Activated CD8-positive, alpha-beta memory T cell treated with anti-CD3 and anti-CD28 coated beads for 1 hour (primary cell): ENCODE measurements at places on chromosomes 6 and 20.

- no peak for DNase-seq
Observed at GRCh38 chr20:8346700-8347270, 214.7 kb downstream of the PLCB1 start.

DNA sequence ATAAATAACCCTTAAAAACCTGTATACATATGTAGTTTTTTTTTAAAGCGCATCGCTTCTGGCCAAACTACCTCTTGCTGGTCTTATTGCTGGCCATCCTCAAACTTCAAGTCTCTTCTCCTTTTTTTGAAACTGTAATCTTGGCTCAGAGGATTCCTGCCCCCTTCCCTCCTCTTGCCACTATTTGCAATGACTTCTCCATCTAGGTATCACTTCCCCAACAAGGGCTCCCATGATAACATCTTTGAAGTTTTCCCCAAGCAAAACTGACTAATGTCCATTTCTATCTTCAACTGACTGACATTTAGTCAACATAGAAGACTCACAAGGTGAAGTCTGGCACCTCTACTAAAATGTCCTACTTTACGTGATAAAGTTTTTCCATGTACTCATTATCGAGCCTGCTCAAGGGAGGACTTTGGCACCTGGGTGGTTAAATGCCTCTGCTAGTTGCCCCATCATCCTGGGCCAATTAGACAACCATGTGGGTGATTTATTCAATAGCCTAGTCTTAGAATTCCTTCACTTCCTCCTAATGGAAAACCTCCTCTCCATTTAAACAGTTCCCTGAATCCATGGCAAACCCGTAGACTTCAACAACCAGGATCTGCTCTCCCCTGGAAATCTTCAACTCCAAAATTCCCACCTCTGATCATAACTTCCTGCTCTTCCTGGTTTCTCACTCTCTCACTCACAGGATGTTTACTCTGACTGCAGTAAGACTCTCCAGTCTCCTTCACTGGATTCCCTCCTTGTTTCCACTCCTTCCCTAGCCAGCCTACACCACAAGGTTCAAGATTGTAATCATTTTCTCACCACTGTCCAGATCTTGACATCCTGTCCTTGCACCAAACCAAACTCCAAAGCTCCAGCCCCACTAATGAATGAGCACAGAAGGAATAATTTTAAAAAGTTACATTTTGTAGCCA, 9.4 kb upstream of the PLAGL1 start:
- DNase-seq: no peak

DNA sequence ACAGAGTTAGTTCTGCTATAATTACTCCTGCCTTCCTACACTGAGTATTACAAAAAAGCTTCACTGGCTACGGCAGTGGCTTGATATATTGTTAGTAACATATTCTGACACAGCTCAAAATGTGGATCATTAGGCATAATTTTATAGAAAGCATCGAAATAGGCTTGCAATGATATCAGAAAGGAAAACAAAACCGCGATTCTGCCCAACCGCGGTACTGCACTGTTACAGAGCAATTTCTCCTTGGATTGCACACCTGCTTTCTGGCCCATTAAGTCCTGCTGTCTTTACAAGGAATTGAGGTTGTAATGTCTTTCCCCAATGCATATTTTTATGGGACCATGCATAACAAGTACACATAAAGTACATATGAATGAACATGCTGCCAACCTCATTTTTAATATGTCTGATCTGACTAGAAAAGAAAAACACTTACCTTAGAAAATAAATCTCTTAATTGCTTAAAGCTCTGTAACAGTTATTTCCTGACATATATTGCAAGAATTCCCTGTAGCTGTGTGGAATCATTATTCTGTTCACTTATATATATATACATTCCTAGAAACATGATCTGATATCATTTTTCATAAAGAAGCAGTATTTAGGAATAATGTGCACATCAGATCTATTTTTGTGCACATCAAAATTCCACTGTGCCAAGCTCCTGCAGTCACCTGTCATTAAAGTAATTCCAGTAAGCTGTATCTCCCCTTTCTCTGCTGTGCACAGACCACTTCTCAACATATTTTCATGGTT, 763.9 kb downstream of the HACE1 start:
- DNase-seq: no peak

DNA sequence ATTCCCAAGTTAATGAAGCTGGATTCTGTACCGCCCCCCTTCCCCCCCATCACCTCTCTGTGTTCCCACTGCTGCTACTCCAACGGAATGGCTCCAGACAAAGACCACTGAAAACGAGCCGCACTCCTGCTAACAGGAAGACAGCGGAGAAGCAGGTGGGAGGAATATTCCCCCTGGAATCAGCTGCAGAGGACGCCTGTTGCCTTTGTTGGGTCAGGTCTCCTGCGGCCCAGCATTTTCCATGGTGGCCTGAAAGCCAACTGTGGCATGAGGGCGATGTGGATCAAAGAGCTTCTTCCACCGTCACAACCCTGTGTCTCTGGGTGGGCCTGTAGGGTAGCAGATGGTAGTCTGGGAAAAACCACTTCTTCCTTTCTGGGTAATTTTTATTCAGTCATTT, 16.8 kb downstream of the AAR2 start:
- DNase-seq: no peak

- no peak for DNase-seq
Observed at GRCh38 chr6:149081281-149081680, 236.2 kb upstream of the TAB2 start.

DNA sequence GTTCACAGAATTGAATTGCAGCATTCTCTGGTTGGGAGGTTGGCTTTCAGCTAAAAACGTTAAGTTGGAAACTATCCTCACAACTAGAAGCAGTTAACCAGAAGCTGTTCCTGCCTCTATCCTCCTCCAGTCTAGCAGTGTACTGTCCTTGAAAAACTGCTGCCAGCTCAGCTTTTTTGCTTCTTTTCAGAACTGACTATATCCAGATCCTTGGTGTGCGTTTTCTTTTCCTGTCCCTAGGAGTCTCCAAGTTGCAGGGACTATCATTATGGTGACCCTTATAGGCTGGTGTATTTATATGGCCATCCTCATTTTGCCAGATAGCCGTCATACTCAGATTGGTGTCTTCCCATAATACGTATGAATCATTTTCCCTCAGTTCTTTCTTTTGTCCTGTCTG, 5.5 kb downstream of the ITCH start:
- no peak for DNase-seq

- DNase-seq: no peak
Observed at GRCh38 chr6:28729501-28730402, 194.0 kb downstream of the TRIM27 start.

- no peak for DNase-seq
Observed at GRCh38 chr20:29750268-29750899, 1507.1 kb upstream of the DEFB115 start.

DNA sequence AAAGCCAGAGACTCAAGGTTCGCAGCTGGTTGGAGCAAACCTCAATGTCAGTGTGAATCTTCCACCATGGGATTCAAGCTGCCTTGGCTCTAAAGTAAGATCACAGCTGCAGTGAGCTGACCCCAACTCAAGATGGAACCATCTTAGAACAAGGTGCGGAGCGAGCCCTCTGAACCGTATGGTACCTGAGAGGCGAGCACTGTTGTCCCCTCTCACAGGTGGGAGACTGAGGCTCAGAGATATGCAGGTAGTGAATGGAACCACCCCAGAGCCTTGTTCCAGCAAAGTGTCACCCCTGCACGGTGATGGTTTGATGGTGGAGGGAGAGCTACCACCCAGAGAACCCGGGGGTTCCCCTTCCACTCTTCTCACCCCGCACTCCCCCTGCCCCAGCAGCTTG, 52.5 kb downstream of the BMP7 start:
- no peak for DNase-seq

DNA sequence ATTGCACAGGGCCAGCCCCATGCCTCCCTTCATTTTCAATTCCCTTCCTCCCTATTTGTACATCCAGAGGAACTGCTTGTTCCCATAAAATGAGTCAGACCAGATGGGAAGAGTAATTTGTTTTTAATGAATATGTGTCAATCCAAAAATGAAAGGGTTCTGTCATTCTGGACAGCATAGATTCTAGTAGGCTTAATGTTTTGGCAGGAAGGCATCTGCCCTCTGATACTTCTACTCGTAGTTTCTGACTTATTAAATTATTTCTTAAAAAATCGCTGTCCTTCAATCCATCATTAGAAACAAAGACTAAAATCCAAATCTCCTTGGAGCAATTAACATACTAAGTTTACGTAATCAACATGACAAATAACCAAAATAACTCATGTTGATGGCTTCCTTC, 665.5 kb downstream of the TENT5A start:
- DNase-seq: no peak

- DNase-seq: no peak
Observed at GRCh38 chr20:61683721-61684120, 382.0 kb downstream of the TAF4 start.

DNA sequence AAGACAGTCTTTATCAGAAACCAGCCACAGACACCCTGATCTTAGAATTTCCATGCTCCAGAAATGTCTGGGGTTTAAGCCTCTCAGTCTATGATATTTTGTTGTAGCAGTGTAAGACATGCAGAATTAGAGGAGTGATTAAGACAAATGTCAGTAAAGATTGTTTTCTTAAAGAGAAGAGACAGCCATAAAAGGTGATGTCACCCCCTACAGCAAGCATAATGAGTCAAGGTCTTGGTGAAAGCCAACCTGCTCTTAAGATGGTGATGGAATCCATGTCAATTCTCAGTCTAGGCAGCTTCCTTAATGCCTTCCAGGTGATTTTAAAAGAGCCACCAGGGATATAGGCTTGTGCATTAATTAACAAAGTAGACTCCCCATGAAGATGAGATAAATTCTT, 849.9 kb upstream of the EPHA7 start:
- no peak for DNase-seq

DNA sequence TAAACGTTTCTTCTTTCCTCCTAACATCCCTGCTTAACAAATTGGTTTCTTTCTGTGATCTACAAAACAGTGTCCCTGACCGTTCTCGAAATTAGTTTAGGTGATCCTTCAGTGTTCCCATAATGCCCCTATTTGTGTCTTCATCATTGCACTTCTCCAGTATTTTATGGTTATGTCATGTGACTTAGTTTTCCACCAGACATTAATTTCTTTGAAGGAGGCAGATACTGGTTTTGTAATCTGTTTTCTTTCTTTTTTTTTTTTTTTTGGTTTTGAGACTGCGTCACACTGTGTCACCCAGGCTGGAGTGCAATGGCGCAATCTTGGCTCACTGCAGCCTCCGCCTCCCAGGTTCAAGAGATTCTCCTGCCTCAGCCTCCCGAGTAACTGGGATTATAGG, 49.2 kb downstream of the FAM217A start:
- no peak for DNase-seq

DNA sequence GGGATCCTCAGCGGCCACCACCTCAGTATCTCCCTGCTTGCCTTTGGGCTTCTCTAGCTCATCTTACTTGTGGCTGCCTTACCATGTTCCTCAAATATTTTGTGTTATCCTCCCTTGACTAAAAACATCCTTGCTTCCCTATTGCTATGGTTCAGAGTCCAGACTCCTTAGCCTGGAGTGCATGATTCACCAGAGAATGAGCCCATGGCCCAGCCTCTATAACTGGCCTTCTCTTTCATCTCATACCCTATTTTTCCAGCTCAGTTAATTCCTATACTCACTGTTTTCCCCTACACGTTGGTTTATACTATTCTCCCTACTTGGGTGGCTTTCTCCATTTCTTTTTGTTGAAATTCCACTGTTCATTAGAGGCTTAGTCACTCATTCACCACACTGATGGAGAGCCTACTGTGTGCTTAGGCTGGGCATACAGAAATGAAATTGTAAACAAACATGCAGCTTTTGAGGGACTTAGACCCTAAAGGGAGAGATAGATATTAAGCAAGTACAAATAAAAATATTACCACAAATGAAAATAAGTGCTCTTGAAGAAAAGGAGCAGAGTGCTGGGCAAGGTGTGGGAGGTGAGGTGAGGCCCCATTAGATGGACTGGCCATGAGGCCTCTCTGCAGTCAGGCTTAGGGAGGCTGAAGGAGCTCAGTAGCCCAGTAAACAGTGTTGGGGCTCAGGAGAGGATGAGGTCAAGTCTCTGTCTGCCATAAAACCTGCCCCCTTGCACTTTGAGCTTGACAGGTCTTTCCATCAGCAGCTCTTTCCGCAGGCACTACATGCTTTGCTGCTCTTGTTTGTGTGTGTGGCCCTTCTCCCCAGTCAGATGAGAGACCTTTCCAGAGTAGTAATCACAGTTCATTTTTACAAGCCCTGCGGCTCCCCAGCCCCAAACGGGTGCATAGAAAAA, 109.3 kb downstream of the TCP11 start:
- DNase-seq: no peak
